Activated CD4-positive, CD25-positive, alpha-beta regulatory T cell treated with anti-CD3 and anti-CD28 coated beads, Interleukin-2, amount 50 U/mL, for 16 hours (primary cell): ENCODE measurements at places on chromosomes 7 and 10.

- DNase-seq = no peak
Observed at GRCh38 chr10:101557541-101557940, 30.5 kb downstream of the POLL start.

DNA sequence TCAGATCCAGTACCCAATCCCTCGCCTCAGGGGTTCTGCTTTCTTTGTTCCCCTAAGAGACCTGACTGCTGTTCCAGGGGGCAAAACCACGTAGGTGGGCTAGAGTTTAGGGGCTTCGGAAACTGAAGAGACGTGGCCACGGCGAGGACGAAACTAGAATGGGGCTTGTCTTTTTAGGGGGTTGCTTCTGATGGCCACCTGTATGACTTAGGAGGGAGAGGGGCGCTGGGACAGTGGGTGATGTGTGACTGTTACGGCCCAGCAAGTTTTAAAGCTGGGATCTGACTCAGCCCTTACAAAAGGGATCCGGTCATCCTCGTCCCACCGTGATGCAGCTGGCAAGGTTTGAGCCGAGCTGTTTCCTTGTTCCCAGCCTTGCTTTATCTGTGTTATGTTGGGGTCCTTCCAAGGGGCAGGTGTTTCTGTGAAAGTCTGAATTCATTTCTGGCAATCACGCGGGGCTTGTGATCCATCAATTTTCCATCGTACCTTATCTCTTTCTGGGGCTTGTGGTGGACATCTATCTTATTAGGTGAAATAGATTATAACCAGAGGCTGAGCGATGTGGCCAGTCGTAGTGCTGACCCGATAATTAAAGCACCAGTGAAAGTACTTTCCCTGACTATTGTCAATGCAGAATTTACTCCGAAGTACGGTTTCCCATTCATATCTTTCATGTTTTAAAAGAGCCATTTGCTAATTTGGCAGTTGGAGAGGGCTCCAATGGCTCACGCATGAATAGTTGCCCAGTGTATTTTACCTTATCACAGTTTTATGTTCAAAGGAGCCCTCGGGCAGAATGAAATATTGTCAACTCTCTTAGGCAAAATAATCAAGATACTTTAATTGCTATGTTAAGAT is 830 bp downstream of the MET start:
- no peak for DNase-seq

GRCh38 chr10:113297226-113297625 is 255.6 kb upstream of the HABP2 start:
- DNase-seq = no peak

DNA sequence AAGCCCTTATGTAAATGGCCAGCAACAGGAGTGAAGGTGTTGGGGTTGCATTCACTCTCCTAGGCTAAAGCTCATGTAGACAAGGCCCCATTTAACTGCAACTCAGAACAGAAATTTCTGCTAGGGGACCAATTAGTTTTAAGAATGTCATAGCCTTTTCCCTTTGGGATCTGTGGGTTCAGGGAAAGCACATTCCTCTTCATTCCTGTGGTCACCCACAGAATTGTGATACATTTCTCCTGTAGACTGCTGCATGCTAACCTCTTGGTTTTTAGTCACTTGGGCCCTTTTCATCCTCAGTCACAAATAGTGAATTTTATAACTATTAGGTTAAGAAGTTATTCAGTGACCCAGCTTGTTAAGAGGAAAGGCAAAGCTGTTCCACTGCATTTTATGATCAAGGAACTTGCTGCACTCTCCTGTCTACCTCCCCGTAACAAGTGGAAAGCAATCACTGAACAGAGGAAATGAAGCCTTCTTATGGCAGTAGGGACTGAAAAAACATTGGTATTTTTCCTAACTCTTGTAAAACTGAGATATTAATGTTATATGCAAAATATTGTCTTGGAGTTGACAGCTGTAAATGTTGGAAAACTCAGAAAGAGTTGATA is 124.9 kb downstream of the SND1 start:
- no peak for DNase-seq

DNA sequence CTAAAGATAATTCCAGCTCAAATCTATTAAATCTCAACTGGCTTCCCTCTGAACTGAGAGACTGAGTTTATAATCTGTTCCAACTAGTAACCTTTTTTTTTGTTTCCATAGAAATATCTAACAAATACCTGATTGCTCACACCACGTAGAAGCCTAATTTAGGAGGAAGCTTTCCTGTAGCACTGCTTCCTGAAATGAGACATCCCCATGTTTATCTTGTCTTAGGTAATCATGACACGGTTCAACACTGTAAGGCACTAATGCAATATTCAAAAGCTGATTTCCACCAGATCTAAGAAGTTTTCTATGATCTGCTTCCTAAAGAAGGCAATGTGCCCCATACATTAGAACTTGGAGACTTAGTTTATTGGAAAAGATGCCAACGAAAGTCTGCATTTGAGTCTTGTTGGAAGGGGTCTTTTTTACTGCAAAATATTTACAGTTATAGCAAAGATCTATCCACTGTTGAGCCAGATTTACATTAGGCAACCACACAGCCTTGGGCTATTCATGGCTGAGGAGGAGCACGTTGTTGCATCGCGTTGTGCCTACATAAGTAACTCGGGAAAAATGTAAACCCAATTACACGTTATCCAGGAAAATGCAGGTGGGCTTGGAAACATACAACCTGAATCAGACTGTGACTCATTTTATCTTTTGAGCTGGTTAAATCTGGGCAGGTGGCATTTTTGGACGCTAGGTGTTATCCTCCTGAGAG is 66.3 kb downstream of the VIPR2 start:
- no peak for DNase-seq

- no peak for DNase-seq
Observed at GRCh38 chr7:128705891-128706333, 33.2 kb upstream of the CALU start.

GRCh38 chr10:121325490-121326231 is 272.6 kb downstream of the FGFR2 start:
- no peak for DNase-seq
